Head of caudate nucleus (tissue), 42 donors: ENCODE measurements at places on chromosomes 5 and 9.

- no peak for DNase-seq
Measured at GRCh38 chr5:39780347-39780746, 355.6 kb upstream of the DAB2 start.

- no peak for DNase-seq
Measured at GRCh38 chr5:80482578-80482977, 5.3 kb upstream of the FAM151B start.

GRCh38 chr9:114025196-114025753, 52.8 kb downstream of the AMBP start:
- DNase-seq, result no peak

- DNase-seq, result no peak
Measured at GRCh38 chr5:169079697-169080096, 221.2 kb downstream of the SLIT3 start.

- DNase-seq, result no peak
Measured at GRCh38 chr9:94675008-94675881, 35.9 kb upstream of the FBP1 start.

- DNase-seq, result no peak
Measured at GRCh38 chr9:126113176-126113575, 213.5 kb upstream of the MVB12B start.

- no peak for DNase-seq
Measured at GRCh38 chr5:161660806-161661205, 24.7 kb upstream of the GABRA6 start.

GRCh38 chr5:16809010-16809394, 127.1 kb downstream of the MYO10 start:
- DNase-seq, result no peak

DNA sequence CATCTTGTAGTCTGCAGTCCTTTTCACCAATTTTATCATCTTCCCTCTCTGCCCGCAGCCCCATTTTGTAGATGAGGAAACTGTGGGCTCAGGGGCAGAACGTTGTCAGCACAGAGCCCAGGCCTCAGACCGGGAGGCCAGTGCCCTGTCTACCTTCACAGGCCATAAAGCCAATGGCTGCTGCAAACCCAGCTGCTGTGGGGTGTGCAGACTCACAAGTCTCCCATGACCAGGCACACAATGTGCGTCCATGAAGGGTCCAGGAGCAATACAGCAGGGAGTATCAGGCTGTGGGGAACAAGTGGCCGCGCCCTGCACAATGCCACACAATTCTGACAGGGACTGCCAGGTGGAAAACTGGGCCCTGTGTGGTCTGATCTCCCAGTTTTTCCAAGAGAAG, 71.0 kb downstream of the COL23A1 start:
- DNase-seq, result no peak

DNA sequence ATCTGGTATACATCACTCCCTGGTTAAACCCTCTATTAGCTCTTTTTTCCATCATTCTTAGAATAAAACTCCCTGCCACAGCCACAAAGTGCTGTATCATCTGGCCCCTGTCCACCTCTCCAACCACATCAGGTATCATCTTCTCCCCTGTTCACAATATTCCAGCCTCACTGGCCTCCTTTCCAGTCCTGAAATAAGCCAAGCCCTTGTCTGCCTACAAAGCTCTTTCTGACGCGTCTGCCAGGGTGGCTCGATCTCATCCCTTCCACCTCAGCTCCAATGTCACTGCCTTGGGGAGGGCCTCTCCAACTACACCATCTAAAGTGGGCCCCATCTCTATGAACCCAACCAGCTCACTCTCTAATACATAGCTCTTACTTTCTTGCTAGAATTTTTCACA, 21.5 kb downstream of the CDK5RAP2 start:
- DNase-seq, result no peak

DNA sequence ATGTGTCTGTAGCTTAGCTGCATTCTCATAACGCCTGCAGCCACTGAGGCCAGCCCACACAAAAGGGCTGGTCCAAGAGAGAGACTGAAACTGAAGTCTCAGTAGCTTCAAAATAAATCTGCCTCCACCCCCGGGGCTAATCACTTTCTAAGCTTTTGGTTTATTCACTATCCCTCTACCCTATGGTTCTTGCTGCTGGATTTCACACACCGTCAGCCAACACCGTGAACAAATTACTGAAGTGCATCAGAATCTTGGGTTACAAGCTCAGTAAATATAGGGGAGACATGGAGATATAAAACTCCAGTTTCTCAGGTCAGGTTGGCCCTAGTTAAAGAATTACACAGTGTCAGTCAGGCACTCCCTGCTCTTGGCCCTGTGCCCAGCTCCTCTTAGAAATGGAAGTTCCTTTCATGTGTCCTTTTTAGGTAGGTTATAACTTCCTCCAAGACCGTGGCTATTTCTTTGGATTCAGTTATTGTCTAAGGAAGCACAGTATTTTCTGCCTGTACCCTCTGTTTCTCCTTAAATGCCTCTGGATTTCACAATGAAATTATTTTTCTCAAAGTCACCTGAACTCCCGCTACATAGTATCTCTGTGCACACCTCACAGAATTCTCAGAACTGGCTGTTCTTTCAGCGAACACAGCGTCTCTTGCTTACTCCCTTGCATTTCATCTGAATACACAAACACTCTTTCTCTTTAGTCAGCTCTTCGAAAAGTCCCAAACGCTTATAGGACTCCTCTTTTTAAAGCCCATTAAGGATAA, 112.5 kb downstream of the FAM174A start:
- DNase-seq, result peak; percentile 23

GRCh38 chr9:26228273-26228672, 550.0 kb upstream of the TUSC1 start:
- DNase-seq, result no peak

DNA sequence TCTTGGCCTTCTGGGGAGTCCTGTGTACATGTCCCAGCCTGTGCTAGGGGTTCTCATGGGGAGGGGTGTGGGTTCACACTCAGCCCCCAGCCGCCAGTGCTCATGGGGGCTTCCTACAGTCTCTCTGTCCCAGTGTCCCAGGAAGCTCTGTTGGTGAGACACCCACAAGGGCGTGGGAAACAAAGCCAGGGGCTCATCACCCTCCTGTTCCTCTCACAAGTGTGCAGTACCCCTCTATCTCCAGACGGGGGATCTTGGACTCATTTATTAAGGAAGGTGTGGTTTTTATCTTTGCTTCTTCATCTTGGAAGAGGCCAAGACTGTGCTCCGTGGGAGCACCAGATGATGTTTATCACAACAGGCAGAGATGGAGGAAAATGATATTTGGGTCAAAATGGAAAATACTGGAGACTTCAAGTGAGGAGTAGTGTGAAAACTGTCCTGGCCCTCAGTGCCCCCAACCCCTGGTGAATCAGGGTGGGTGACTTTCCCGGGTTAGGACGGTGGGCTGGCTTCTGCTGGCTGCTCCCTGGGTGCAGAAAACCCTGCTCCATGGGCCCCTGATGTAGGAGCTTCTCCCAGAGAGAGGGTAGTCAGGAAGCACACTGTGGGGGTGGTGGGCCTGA, 15.2 kb downstream of the TMEM171 start:
- no peak for DNase-seq

DNA sequence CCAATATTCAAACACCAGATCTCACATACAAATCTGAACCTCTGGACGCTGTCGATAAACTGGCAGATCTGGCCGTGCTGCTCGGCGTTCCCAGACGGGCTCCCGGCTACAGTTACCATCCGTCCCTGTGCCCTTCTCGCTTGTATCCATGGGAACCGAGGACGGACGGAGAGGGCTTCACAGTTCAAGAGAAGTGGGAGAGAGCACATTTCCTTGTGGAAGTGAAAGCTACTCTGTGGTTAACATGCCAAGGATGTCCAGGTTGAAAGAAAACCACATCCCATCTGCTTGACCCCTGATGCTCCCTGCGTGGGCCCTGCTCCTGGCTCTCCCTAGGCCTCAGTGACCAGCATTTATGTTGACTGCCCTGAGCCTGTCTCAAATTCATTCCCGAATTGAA, 6.3 kb upstream of the DBN1 start:
- DNase-seq, result no peak

DNA sequence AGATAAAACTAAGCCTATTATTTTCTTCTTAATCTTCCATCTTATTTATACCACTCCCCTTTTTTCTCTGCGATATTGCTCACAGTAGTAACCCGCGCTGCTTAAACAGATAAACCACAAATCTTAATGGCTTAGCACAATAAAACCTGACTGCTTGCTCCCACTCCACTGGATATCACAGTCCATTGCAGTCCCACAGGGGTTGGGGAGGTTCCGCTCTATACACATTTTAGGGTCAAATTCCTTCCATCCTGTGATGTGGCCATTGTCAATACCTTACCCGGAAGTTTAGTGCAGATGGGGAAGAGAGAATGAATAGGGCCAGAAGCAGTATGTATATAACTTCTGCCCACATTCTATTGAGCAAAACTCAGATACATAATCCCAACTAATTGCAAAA, 193.7 kb downstream of the RAB3C start:
- no peak for DNase-seq

DNA sequence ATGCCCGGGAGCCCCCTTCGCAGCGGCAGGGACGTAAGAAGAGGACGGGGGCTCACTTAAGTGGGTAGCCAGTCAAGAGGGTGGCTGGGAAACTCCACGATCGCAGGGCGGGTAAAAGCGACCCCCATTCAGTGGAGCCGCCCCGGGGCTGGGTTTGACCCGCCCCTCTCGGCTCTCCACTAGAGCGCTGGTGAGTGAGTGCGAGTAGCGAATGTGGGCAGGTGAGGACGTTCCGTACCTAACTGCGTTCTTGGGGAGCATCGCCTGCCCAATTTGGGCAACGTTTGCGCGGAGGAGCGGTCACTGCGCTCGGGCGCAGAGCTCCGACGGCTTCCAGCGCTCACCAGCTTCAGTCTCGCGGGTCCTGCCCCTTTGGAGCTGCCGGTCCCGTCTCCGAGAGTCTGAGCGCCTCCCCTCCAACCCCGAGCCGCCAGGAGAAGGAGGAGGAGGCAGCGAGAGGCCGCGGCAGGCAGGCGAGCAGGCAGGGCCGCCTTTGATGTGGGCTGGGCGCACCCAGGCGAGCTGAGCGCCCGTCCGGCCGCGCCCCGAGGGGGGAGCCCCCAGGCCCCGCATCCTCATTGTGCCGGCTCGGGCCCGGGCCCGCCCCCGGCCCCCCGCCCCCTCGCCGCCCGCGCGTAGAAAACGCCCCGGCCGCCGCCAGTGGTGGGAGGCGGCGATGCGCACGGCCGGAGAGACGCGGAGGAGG, at the start of gene FGF18:
Gene FGF18, plus strand, starts transcription at position 666 of the 706 bp plus-strand sequence. CDS start 553 bp downstream, outside the sequence.
- DNase-seq, result peak; percentile 11

DNA sequence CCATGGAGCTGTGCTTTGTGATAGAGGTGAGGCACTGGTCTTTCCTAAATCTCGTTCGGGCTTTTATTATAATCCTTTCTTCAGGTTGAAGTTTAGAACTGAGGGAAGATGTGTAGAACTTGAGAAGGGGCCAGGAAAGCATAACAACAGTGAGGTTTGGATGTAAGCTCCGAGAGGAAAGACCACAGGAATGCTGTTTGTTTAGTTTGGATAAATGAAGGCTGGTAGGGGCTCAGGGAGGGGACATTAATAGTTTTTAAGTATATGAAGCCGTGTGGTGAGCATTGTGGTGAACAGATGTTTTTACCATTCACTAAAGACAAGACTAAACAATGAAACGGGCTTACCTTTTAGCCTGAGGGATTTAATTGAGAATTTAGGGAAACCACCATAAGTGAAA, 130.8 kb downstream of the ARHGAP26 start:
- no peak for DNase-seq

GRCh38 chr9:135958485-135958884, 2.7 kb downstream of the UBAC1 start:
- no peak for DNase-seq

DNA sequence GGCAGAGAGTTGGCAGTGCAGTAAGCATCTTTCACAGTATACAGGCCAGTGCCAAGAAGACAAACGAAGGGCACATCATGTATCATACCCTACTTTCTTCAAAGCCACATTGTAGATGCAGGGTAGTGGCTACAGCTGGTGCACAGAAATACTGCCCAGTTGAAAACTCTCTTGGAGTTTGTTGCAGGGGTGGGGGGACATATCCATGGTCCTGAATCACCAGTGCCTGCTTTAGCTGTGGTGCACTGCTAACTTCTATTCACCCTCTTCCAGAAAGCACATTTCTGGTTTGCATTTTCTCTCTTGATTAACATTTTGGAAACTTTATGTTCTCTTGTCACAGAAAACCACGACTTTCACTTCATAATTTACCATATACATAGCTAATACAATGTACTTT, 196.6 kb downstream of the PAPPA start:
- no peak for DNase-seq

- no peak for DNase-seq
Measured at GRCh38 chr5:17143335-17143734, 74.1 kb upstream of the BASP1 start.
